ENCODE measurements at places on chromosomes 12 and 14. TPM values are rescaled to one million over a fixed set of nuclear protein-coding genes. Genes with fewer than 3 reads are reported as not detected.

The PLA2G1B gene
- not detected for total RNA-seq

The CD163 gene
- total RNA-seq = 361 TPM

The KLHL33 gene
- 2.6 TPM for total RNA-seq

The RTL1 gene
- total RNA-seq = not detected

The RAD51AP1 gene
- total RNA-seq = 0.40 TPM

The PCED1B gene
- total RNA-seq = not detected

- ATAC-seq = no peak
- H3K27me3 ChIP-seq = peaks cover 17% of the 10 kb centered on the region
- no peaks in the 10 kb centered on the region for H3K36me3 ChIP-seq
- peaks cover 54% of the 10 kb centered on the region for H3K4me1 ChIP-seq
- H3K4me3 ChIP-seq = peak overlapping the region; percentile 61
These were observed 979 bp downstream of the LTBP2 start for GRCh38 chr14:74610866-74611649.

DNA sequence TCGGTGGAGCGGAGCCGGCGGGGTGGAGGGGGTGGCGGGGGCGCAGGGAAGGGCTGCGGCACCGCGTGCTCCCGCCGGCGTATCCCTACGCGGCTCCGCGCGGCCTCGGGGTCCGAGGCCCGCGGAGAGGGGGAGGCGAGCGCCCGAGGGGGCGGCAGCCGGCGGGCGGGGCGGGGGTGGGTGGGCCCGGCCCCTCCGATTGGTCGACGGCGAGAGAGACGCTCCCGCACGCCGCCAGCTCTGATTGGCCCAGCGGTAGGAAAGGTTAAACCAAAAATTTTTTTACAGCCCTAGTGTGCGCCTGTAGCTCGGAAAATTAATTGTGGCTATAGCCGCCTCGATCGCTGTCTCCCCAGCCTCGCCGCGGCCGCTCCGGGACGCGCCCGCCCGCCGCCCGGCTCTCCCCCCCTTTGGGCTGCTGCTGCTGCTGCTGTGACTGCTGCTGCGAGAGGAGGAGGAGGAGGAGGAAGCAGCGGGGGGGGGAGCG, at the start of gene FOXG1:
TSS of gene FOXG1 (plus strand) at position 319 of the 487 bp plus-strand sequence. CDS start 493 bp downstream, outside the sequence.
- H3K36me3 ChIP-seq = no peaks in the 10 kb centered on the region
- peak within 1 kb of the TSS; percentile 38 for H3K4me3 ChIP-seq
- peak; percentile 67 for ATAC-seq
- H3K27me3 ChIP-seq = peaks cover 99% of the 10 kb centered on the region
- H3K27ac ChIP-seq = peak within 1 kb of the TSS; percentile 2
- no peaks in the 10 kb centered on the region for H3K4me1 ChIP-seq

DNA sequence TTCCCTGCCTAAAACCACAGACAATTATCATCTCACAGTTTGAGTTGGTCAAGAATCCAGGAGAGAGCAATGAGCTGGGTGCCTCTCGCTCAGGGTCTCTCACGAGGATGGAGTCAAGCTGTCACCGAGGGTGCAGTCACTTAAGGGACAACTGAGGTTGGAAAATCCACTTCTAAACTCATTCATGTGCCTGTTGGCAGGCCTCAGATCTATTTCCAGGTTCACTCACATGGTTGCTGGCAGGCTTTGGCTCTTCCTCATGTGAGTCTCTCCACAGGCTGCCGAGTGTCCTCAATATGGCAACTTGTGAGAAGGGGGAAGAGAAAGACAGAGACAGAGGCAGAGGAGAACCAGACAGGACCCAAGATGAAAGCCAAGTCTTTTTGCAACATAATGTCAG, 10.5 kb upstream of the OR10P1 start:
- no peak for ATAC-seq
- no peaks in the 10 kb centered on the region for H3K36me3 ChIP-seq
- no peaks in the 10 kb centered on the region for H3K27me3 ChIP-seq
- no peak overlapping the region for H3K27ac ChIP-seq

- ATAC-seq = peak; percentile 85
- no peaks in the 10 kb centered on the region for H3K36me3 ChIP-seq
- H3K27ac ChIP-seq = no peak within 1 kb of the TSS
- H3K4me3 ChIP-seq = peak within 1 kb of the TSS; percentile 33
These were observed at the start of gene PGF for GRCh38 chr14:74955229-74956026. PGF (minus strand) TSS chr14:74955597; CDS start chr14:74955242, 355 bp downstream.

- no peak overlapping the region for H3K27ac ChIP-seq
- H3K36me3 ChIP-seq = no peaks in the 10 kb centered on the region
- ATAC-seq = no peak
- no peaks in the 10 kb centered on the region for H3K27me3 ChIP-seq
- no peak overlapping the region for H3K4me3 ChIP-seq
These were observed 32.3 kb downstream of the PLEKHG3 start for GRCh38 chr14:64736271-64737169.

DNA sequence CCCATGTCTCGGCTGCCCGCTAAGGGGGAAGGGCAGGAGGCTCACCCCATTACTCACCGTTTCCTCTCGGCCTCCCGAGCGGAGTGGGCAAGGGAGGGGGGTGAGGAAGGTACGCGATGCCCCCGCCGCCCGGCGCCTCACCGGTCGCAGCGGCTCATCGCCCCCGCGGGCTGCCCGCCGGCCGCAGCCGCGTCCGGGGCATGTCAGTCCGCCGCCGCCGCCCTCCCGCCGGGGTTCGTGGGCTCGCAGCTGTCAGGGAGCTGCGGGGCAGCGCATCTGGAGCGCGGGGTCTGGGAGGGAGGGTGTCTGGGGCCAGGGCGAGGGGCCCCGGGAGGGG, 461 bp downstream of the SLC8A3 start:
- H3K36me3 ChIP-seq = no peaks in the 10 kb centered on the region
- ATAC-seq = no peak
- H3K4me1 ChIP-seq = peaks cover 30% of the 10 kb centered on the region
- no peak overlapping the region for H3K27ac ChIP-seq
- peaks cover 80% of the 10 kb centered on the region for H3K27me3 ChIP-seq

DNA sequence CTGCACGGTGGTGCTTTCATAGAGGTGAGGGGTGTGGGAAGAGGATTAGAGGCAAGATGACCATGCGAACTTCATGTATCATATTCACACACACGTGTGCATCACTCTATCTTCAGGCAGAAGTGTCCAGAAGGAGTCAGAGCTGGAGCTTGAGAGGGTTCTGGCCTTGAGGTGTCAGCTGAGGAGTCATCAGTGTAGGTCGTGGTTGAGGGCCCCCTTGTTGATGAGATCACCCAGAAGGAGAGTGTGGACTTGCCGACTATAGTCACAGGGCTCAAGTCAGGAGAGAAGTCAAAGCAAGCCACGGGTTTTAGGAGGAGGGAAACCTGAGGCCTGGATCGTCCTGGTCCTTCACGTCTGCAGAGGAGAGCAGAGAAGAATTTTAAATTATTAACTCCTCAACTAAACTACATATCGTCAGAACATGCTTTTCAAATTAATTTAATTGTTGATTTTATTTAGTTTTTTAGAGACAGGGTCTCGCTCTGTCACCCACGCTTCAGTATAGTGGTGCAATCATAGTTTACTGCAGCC, 25.4 kb downstream of the EML1 start:
- no peak overlapping the region for H3K27ac ChIP-seq
- H3K4me1 ChIP-seq = no peaks in the 10 kb centered on the region
- no peak overlapping the region for H3K4me3 ChIP-seq
- H3K36me3 ChIP-seq = no peaks in the 10 kb centered on the region
- H3K27me3 ChIP-seq = no peaks in the 10 kb centered on the region

GRCh38 chr14:28608443-28608842, 158.1 kb upstream of the FOXG1 start:
- no peak overlapping the region for H3K4me3 ChIP-seq
- no peak for ATAC-seq
- H3K27ac ChIP-seq = no peak overlapping the region
- H3K36me3 ChIP-seq = no peaks in the 10 kb centered on the region

DNA sequence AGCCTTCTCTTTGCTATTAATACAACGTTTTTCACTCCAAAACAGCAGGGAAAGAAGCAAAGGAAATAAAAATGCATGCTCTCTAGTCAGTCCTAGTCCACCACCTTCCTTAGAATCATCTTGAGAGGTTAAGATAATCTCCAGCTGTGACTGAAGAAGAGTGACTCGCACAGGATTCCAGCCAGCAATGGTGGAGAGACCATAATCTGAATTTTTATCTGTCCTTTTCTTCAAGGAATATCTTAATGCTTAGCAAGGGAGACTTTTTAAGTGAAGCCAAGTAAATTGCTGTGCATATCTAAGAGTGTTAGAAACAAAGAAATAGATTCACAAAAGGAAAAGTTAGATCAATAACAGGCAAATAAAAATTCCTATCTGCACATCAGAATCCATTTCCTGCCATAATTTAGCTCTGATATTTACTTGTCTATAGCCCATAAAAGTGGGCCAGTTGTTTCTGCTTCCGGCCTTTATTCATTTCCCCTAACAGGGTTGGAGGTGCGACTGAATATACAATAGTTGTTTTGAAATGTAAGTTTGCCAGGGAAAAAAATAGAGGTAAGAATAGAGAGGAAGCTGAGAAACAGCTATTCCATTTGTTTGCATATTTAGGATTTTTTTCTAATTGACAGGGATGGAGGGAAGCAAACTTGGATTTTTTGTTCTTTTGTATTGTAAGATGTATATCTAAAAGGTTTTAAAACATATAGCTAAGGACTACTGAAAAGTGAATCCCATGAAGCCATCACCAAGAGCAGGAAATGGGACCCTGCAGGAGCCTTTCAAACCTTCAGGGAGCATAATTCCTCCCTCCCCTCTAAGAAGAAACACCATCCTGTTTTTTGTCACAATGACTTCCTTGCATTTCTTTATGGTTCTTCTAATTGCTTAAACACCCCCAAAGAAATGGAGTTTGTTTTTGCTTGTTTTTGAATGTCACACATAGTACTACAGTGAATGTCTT, 154.0 kb downstream of the ITPR2 start:
- no peak overlapping the region for H3K4me3 ChIP-seq
- H3K27ac ChIP-seq = no peak overlapping the region
- H3K4me1 ChIP-seq = no peaks in the 10 kb centered on the region
- no peaks in the 10 kb centered on the region for H3K27me3 ChIP-seq
- ATAC-seq = no peak
- H3K36me3 ChIP-seq = peaks cover 30% of the 10 kb centered on the region

All from gastroesophageal sphincter (tissue), 4 donors.